NCI-H1048 (cell line): ENCODE measurements at places on chromosomes 1 and 21.

- no peak for DNase-seq
Measured at GRCh38 chr1:109327285-109327684, 20.5 kb upstream of the MYBPHL start.

DNA sequence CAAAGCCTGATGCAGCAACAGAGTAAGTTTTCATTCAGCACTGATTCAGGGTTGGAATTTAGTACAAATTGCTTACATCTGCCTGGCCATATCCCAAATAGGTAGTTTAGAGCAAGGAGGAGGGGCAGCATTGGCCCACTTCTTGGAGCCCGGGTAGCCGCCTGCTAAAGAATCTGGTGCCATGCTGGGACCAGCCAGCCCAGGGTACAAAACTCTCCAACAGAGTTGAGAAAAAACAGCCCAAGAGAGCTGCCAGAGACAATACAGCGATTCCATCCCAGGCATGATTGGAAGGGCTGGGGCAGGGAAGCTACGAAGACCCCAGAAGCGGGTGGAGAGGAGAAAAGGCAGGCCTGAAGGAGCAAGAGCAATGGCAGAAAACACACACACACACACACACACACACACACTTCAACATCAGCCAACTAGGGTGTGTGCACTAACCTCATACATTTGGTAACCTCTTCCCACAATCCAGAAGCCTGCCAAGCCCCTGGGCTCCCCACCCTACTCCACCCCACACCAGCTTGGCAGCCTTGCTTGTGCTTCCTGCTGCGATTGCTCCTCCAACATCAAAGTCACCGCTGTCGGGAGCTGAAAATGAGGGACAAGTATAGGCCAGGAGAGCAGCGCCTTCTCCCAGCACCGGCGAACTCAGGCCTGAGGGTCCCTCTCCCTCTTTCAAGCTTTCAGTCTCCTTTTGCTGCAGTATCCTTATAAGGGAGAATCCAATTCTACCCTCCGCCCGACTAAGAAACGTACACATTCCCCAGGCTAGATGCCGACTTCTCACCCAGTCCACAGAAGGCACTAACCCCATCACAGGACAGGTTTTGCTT is 1.2 kb downstream of the PIK3C2B start:
- DNase-seq = peak; percentile 30

DNA sequence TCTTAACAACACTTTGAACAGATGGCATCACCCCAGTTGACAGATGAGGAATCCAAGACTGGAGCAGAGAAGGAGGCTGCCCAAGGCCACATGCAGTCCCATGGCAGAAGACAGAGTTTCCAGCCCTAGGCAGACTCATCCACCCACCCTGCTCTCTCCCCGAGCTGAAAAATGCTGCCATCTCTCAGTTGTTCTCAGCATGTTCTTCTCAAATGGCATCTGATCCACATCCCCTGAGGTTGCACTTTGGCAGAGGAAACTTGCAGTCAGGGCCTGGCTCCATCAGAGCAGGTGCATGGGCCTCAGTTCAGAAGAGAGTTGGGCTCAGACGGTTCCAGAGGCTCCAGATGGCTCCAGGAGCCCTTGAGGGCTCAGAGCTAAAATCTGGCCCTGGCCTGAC is 709.4 kb downstream of the MATN1 start:
- no peak for DNase-seq

GRCh38 chr1:224106568-224107281 is 7.2 kb upstream of the FBXO28 start:
- peak; percentile 22 for DNase-seq

DNA sequence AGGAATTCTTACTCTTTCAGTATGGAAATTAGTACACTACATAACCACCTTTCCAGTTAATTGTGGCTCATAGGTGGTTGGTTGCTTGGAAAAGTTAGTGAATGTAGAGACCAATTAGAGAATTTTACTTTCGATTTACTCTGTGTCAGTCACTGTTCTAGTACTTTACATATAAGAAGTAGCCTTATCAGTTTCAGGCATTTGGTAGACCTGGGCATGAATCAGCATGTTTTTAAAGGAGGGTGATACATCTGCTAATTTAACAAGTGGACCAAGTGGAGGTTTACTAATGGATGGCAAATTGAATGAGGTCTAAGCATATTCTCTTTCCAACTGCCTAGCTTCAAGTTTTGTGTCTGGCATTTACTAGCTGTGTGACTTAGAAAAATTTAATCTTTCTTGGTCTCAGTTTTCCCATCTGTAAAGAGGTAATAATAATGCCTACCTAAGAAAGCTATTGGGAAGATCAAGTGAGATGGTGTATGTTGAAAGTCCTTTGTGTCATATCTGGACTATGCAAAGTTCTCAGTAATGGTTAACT is 1158.6 kb downstream of the PLA2G4A start:
- DNase-seq = no peak

- DNase-seq = peak; percentile 7
Measured at GRCh38 chr21:45262616-45263015, 25.1 kb downstream of the POFUT2 start.

- peak; percentile 62 for DNase-seq
Measured at GRCh38 chr1:156689035-156689952, 12.1 kb upstream of the NES start.

- no peak for DNase-seq
Measured at GRCh38 chr1:63413394-63413793, 46.0 kb downstream of the ALG6 start.

- no peak for DNase-seq
Measured at GRCh38 chr1:50929376-50929958, 30.6 kb downstream of the FAF1 start.

DNA sequence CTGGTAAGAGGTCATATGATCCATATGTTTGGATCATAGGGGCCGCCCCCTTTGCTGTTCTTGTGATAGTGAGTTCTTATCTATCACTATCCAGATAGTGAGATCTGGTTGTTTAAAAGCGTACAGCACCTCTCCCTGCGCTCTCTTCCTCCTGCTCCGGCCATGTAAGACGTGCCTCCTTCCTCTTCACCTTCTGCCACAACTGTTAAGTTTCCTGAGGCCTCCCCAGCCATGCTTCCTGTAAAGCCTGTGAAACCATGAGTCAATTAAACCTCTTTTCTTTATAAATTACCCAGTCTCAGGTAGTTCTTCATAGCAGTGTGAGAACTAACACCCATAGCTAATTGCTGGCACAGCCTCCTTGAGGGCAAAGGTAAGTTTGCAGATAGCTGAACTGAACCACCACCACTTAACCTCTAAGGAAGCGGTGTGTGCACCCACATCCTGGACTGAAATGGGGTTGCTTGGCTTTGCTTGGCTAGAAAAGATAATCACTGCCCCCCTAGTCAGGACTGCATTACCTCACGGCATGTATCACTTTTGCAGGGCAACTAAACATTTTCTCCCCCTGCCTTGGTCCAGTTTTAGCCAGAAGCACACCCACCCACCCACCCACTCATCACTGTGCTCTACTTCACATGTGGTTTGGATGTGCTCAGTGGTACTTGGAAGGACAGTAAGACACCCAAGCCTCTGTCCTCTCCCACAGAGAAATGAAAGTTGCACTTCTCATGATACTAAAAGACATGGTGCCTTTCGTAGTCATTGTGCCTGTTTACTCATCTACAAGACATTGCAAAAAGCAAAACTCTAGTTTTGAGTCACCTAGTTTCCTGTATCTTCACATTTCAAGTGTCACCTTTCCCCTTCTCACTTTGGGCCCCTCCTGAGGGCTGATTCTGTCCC is 23.1 kb upstream of the PTAFR start:
- DNase-seq = no peak

- no peak for DNase-seq
Measured at GRCh38 chr1:5916572-5917280, 75.5 kb downstream of the NPHP4 start.

DNA sequence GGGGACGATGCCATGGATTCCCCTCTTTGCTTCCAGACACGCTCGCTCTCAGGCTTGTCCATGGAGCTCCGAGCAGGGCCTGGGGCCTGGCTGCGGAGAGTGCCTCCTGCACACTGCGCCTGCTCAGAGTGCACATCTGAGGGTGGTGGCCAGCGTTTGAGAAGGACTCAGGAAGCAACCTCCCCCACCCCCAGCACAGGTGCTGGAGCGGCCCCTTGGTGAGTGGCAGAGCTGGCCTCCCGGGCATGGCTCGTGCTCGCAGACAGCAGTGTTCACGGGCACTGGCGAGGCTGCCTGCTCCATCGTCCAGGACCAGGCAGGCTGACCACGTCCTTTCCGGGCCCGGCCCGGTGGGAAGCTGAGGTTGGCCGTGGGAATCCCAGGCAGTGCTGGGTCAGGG is 2.8 kb downstream of the SPATC1L start:
- no peak for DNase-seq

- peak; percentile 62 for DNase-seq
Measured at GRCh38 chr1:150162862-150163706, 13.4 kb downstream of the PLEKHO1 start.

- DNase-seq = no peak
Measured at GRCh38 chr1:86866665-86867064, 47.3 kb downstream of the SELENOF start.

DNA sequence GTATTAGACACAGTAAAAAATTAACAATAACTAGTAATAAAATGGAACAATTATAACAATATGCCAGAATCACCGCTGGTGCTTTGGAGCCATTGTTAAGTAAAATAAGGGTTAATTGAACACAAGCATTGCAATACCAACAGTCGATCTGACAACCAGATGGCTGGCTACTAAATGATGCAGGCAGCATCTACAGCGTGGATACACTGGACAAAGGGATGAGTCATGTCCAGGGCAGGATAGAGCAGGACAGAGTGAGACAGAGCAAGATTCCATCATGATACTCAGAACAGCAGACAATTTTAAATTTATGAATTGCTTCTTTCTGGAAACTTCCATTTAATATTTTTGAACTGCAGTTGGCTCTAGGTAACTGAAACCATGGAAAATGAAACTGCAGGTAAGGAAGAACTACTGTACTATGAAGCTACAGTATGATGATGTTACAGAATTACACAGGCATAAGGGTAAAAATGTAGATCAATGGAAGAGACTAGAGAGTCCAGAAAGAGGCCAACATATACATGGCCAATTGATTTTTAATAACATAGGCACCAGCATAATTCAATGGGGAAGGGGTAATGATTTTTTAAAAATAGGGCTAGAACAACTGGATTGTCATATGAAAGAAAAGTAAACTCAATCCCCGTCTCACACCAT is 168.7 kb downstream of the RRAGC start:
- no peak for DNase-seq

GRCh38 chr21:43664358-43664757 is 5.0 kb downstream of the RRP1B start:
- DNase-seq = no peak

DNA sequence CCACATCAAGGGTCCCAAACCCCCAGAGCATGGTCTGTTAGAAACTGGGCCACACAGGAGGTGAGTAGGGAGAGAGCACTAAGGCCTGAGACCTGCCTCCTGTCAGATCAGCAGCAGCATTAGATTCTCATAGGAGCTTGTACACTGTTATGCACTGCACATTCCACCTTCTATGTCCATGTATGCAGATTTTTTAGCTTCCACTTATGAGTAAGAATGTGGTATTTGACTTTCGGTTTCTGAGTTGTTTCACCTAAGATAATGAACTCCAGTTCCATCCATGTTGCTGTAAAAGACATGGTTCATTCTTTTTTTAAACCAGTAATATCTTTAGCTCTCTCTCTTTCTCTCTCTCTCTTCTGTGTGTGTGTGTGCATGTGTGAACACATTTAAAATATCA is 663 bp upstream of the GBP6 start:
- no peak for DNase-seq

DNA sequence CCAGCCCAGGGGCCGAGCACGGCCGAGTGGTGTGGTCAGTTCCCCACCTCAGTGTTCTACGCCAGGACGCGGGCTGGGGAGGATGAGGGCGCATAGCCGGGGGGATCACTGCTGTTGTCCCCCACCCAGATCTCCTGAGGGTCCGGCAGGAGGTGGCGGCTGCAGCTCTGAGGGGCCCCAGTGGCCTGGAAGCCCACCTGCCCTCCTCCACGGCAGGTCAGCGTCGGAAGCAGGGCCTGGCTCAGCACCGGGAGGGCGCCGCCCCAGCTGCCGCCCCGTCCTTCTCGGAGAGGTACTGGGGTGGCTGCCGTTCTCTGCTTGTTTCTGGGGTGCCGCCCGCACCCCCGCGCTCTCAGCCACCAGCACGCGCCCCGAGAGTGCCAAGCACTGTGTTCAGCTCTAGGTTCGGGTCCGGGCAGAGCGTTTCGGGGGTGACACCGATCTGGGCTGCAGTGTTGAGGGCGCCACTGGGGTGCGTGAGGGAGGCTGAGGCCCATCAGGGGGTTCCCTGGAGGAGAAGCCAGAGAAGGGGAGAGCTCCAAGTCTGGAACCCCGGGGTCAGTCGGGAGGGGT is 17.4 kb downstream of the SAMD11 start:
- no peak for DNase-seq

DNA sequence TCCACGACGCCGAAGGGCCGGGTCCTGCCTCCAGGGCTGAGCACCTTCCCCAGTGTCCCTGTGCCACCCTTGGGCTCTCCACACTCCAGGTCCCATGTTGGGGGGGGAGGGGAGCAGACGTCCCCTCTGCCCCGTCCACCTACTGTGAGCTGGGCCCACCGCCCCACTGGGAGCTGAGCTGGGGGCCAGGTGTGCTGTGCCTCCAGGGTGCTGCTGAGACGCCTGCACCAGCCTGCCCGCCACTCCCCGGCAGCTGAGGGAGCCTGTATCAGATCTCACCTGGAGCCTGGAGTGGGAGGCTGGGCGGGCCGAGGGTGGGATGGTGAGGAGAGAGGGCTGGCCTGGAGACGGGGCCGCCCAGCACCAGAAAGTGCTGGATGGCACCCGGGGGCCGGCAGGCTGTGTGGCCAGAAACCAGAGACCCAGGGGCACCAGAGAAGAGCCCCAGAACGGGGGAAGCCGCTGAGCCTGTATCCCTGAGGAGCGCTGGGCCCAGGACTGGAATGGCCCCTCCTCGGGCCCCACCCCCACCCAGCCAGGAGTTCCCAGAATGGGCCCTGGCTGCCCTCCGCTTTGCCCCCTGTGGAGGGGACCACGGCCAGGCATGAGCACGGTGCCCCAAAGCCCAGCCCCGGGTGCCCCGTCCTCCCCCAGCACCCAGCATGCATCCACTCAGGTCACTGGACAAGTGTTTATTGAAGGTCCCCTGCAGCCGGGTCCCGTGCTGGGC is 3.4 kb downstream of the TNFRSF18 start:
- DNase-seq = no peak

DNA sequence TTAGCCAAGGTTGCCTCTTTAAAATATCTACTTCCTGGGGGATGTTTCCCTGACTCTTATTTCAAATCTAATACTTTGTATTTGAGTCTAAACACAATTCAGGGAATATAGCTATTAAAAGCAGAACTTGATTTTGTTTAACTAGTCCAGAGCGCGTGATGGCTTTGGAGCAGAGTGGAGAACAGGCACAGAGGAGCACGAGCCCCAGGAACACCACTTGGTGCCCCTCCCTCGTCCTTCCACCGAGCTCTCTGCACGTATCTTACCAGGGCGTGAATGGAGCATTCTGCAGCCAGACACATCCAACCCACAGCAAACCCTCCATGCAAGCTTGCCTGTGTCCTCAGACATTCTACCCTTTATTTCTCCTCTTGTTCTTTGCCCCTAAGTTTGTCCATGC is 14.1 kb downstream of the KIF26B start:
- no peak for DNase-seq

GRCh38 chr1:81801651-81802456 is 1.1 kb downstream of the ADGRL2 start:
- DNase-seq = no peak
